ENCODE measurements at places on chromosomes 13 and 19. TPM values are rescaled to one million over a fixed set of nuclear protein-coding genes. Genes with fewer than 3 reads are reported as not detected.

DNA sequence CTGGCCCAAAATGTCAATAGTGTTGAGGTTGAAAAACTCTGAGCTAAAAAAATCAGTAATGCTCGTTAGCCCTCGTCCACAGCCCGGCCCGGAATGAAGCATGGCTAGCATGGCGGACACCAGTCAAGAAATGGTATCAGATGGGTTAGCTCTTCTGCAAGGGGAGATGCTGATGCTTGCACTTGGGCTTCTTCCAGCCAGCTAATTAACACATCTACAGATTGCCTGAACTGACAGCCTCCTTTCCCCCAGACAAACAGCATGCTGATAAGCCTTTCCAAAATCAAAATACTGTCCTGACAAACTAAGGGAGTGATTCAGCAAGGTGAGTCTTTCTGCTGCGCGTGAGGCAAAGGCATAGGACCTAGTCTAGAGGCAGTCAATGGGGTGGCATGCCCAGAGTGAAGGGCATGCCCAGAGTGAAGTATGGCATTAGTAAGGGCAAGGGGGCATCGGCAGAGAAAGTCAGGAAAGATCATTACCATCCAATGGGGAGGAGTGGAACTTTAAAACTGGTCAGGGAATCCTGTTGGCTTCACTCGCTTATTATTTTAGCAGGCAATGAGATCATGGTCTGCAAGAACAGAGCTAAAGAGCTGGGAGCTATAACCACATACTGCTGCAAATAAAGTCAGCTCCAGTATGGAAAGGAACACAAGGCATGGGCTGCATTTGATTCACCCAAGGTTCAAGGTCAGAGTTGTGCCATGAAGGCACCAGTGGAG lies 30.2 kb upstream of the UBE2L5 start:
- H3K27ac ChIP-seq, result no peak overlapping the region
- H3K36me3 ChIP-seq, result no peaks in the 10 kb centered on the region
- DNase-seq, result no peak
- H3K4me1 ChIP-seq, result peaks cover 12% of the 10 kb centered on the region
- H3K4me3 ChIP-seq, result no peak overlapping the region

The GRIK5 gene
- total RNA-seq, result 0.38 TPM

The CALM3 gene
- total RNA-seq, result 168 TPM

DNA sequence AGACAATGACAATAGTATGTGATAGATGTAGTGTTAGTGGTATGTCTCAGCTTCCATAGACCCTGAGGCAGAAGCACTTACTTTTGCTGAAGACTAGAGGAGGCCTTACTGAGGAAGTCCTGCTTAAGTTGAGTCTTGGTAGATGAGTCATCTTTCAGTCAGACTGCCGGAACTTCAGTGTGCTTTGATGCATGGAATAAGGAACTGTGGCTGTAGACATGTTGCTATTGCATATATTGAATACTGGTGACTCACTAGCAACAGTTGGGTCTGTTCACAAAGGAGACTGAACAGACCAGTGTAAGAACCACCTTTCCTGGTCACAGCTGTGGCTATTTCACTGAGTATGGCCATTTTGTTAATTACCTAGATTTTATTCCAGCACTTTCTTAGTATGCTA lies 1000.6 kb downstream of the OLFM4 start:
- no peaks in the 10 kb centered on the region for H3K27me3 ChIP-seq
- no peak overlapping the region for H3K27ac ChIP-seq
- no peak overlapping the region for H3K4me3 ChIP-seq
- no peaks in the 10 kb centered on the region for H3K36me3 ChIP-seq

The CYSLTR2 gene
- total RNA-seq, result not detected

- peaks cover 43% of the 10 kb centered on the region for H3K4me1 ChIP-seq
- H3K36me3 ChIP-seq, result no peaks in the 10 kb centered on the region
- H3K27me3 ChIP-seq, result no peaks in the 10 kb centered on the region
- H3K4me3 ChIP-seq, result no peak overlapping the region
Measured at GRCh38 chr13:35598233-35598632, 121.7 kb upstream of the MAB21L1 start.

The B3GNT8 gene
- 1.5 TPM for total RNA-seq

The RFPL4A gene
- not detected for total RNA-seq
